ENCODE measurements at places on chromosomes 2 and 18.

DNA sequence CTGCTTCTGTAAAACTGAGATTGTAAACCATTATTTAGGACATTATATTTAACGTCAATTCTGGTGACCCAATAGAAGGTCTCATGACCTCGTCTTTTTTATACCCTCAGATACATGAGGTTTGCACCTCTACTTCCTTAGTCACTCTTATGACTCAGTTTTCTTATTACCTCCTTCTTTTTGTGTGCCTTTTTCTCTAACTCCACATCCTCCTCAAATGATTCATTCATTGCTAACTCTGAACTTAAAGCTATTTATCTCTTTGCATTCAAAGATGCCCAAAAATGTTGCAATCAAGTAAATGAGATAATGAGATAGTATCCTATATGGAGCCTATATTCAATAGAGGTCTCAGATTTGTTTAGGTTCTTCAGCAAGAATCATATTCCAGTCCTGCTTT is 121.0 kb upstream of the KYNU start:
- H3K27ac ChIP-seq = no peak overlapping the region
- H3K4me1 ChIP-seq = no peaks in the 10 kb centered on the region

DNA sequence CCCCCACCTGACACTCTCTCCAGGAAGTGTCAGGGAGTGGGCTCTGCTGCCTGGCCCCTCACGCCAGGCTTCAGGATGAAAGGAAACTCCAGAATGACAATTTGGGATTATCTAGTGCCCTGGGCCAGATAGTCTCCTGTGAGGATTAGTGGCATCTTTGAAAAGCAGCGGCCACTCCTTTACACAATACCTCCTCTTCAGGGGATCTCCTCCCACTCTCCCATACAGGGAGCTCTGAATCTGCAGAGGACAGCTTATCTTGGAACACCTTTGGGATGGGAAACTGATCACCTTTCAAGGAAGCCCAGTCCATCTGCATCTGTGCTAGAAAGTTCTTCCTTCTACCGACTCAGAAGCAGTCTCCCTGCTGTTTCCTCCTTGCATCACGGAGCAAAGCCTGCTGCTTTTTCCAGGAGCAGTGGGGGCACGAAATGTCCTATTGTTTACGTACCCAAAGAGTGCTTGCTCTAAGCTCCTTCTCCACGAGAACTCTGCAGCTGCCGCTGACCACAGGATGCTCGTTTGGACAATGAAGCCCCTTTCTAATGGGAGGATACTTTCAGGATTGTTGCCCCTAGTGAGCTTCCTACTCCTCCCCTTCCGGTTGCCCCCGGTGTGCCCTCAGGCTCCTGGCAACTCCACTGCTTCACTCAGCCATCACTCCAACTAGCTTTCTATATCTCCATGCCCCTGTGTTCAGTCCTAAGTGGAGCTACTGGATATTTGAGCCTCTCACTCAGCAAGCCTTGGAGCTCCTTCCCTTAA is 31.5 kb downstream of the SIX3 start:
- H3K36me3 ChIP-seq = no peaks in the 10 kb centered on the region
- DNase-seq = peak; percentile 17
- peak overlapping the region; percentile 76 for H3K4me3 ChIP-seq
- no peaks in the 10 kb centered on the region for H3K27me3 ChIP-seq
- no peak overlapping the region for H3K27ac ChIP-seq

DNA sequence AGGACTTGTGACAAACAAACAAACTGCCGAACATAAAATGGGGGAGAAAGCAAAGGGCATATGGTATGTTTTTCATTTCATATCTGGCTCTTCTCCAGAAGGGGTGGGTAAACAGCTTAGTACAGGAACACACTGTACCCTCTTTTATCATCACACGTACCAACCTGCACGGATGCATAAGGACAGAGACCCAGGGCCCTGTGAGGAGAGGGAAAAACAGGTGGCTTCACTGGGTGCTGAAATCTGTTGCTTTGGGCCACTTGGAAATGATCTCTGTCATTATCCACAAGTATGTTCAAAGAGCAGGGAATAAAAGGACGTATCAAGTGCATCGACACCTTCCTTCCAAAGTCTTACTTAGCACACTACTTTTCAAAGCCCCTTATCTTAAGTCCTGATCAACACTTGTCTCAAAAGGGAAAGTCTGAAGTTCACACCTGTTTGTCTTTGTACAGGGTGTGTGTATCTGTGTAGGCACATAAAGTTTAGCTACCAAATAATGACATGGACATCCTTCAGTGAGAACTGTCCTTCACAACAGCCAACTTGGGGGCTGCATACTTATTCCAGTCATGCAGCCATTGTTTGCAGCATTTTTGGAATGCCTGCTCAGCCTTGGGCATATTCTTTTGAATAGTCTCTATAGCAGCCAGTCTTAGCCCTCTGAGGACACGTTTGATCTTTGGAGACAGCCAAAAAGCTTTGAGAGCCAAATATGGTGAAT is 60.6 kb downstream of the IRS1 start:
- H3K36me3 ChIP-seq = no peaks in the 10 kb centered on the region
- H3K4me3 ChIP-seq = no peak overlapping the region
- no peak for DNase-seq

GRCh38 chr2:193336781-193337180 is 1142.0 kb upstream of the TMEFF2 start:
- H3K4me1 ChIP-seq = peaks cover 14% of the 10 kb centered on the region
- H3K36me3 ChIP-seq = no peaks in the 10 kb centered on the region
- DNase-seq = no peak
- no peak overlapping the region for H3K4me3 ChIP-seq

- H3K4me3 ChIP-seq = no peak overlapping the region
- no peak for DNase-seq
- no peaks in the 10 kb centered on the region for H3K27me3 ChIP-seq
Observed at GRCh38 chr2:157806426-157807077, 69.6 kb downstream of the ACVR1 start.

- peak; percentile 90 for DNase-seq
- H3K27ac ChIP-seq = no peak overlapping the region
- peaks cover 3% of the 10 kb centered on the region for H3K36me3 ChIP-seq
- no peaks in the 10 kb centered on the region for H3K27me3 ChIP-seq
- peaks cover 20% of the 10 kb centered on the region for H3K4me1 ChIP-seq
Observed at GRCh38 chr2:44707945-44708660, 233.4 kb upstream of the SIX3 start.

DNA sequence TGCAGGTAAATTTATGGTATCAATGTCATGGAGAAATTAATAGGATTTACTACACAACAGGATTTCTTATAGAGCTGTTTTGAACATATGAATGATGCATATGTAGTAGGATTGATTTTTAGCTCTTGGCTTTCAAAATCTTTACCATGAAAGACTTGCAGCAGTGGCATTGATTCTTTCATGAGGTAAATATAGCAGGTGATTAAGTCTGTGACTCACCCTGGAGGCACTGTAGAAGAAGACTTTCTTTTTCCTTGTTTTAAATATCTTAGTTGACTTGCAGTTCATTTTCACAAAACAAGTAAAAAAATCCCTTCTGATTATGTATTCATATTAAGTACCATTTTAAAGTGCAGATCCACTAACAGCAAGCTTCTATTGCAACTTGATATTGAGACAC is 463.0 kb downstream of the FBXO15 start:
- DNase-seq = no peak
- H3K4me3 ChIP-seq = no peak overlapping the region
- no peaks in the 10 kb centered on the region for H3K4me1 ChIP-seq
- H3K36me3 ChIP-seq = no peaks in the 10 kb centered on the region
- H3K27ac ChIP-seq = no peak overlapping the region

- H3K27ac ChIP-seq = no peak overlapping the region
- no peak for DNase-seq
- peaks cover under 1% of the 10 kb centered on the region for H3K4me1 ChIP-seq
- no peak overlapping the region for H3K4me3 ChIP-seq
Observed at GRCh38 chr2:98541906-98542305, 66.4 kb downstream of the COA5 start.

DNA sequence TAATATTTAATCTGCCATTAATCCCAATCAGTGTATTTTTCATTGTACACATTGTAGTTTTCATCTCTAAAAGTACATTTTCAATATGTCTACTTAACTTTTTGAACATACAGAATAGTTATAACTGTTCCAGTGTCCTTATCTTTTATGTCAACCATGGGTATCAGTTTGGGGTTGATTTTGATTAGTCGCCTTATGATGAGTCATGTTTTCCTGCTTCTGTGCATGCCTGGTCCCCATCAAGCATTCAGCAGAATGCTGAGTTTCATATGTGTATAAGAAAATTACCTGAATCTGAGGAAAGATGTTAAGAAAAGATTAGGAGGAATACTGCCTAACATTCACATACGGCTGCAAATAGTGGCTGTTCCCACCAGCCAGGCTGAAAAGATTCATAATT is 17.7 kb downstream of the SPDYA start:
- no peak overlapping the region for H3K27ac ChIP-seq
- no peak overlapping the region for H3K4me3 ChIP-seq
- no peaks in the 10 kb centered on the region for H3K4me1 ChIP-seq
- H3K27me3 ChIP-seq = no peaks in the 10 kb centered on the region

DNA sequence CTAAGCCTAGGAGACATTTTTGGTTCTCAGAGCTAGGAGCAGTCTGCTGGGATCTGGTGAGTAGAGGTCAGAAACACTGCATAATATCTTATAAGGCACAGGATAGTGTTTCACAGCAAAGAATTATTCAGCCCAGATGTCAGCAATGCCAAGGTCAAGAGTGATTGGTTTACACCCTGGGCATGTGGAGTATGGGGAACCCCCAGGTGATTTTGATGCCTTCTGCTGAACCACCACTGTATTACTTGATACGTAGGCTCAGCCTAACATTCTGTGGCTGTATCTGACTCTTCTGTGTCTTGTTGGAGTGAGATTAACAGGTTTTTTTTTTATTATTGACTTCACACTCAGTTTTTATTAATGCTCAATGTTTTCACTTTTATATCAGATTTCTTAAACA is 6.0 kb downstream of the DDX18 start:
- peak overlapping the region; percentile 8 for H3K27ac ChIP-seq
- no peak for DNase-seq
- H3K4me3 ChIP-seq = no peak overlapping the region
- H3K27me3 ChIP-seq = no peaks in the 10 kb centered on the region
- H3K36me3 ChIP-seq = peaks cover 33% of the 10 kb centered on the region

DNA sequence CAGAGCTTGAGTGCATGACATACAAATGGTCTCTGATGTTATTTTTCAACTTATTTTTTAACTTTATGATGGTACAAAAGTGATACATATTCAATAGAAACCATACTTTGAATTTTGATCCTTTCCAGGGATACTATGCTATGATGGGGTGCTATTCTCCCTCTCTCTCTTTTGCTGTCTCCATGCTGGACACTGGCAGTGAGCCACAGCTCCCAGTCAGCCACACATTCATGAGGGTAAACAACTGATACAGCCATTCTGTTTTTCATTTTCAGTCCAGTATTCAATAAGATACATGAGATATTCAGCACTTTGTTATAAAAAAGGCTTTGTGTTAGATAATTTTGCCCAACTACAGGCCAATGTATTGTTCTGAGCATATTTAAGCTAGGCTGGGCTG is 859.3 kb upstream of the KLHL29 start:
- H3K36me3 ChIP-seq = no peaks in the 10 kb centered on the region
- no peaks in the 10 kb centered on the region for H3K27me3 ChIP-seq
- no peak overlapping the region for H3K4me3 ChIP-seq
- DNase-seq = no peak

DNA sequence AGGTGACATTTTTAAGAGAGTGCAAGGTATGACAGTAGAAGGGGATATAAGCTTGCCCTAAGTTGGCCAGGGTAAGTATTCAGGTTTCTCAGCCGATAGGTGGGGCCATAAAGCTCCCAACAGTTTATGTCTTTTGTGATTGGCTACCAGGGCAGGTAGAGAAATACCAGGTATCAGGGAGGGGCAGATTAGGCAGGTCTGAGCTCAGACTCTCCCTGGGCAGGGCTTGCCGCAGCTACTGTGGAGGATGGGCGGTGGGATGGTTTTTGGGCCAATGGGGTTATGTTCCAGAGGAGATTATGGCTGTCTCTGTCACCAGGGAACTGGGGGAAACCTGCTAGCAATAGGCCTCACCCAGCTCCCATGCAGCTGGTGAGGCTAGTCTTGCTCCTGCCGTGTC is 211.6 kb downstream of the PTH2R start:
- DNase-seq = no peak
- H3K4me1 ChIP-seq = no peaks in the 10 kb centered on the region
- no peak overlapping the region for H3K27ac ChIP-seq
- H3K4me3 ChIP-seq = no peak overlapping the region
